ENCODE measurements at places on chromosomes 5 and 9. TPM values are rescaled to one million over a fixed set of nuclear protein-coding genes. Genes with fewer than 3 reads are reported as not detected.

Gene SYNPO
- 0.50 TPM for total RNA-seq

Gene VCAN
- 151 TPM for total RNA-seq

Gene PCDHA1
- total RNA-seq, result under 0.01 TPM

Gene BAAT
- under 0.01 TPM for total RNA-seq

Gene TMEM171
- 0.62 TPM for total RNA-seq

Gene DMGDH
- total RNA-seq, result 3.6 TPM

Gene SLIT3
- 2.5 TPM for total RNA-seq

Gene GPR21
- total RNA-seq, result 1.5 TPM

Gene PRUNE2
- 68.1 TPM for total RNA-seq

Gene FOXD4L3
- total RNA-seq, result not detected

Gene PDLIM7
- total RNA-seq, result 136 TPM

All from uterine smooth muscle cell (primary cell).